Mesothelial cell of epicardium (in vitro differentiated cells): ENCODE measurements at places on chromosomes 2 and 18. TPM values are rescaled to one million over a fixed set of nuclear protein-coding genes. Genes with fewer than 3 reads are reported as not detected.

The DNAJC5G gene
- total RNA-seq: 0.18 to 0.27 TPM in 2 of 3 replicates, not detected in the other

The PDE1A gene
- 1.2 to 1.9 TPM (median 1.6 TPM) in 3 replicates for total RNA-seq

The SNED1 gene
- total RNA-seq: 7.1 to 10.5 TPM (median 9.4 TPM) in 3 replicates

GRCh38 chr2:234421-234820, 29.4 kb downstream of the SH3YL1 start:
- no peak for DNase-seq

GRCh38 chr2:128473175-128474035, 154.7 kb upstream of the HS6ST1 start:
- DNase-seq: no peak
